ENCODE measurements at places on chromosomes 7 and 10.

GRCh38 chr10:34097682-34098081 is 717.4 kb downstream of the PARD3 start:
- no peak for DNase-seq

GRCh38 chr10:72080042-72080975 is 8.0 kb downstream of the SPOCK2 start:
- no peak for DNase-seq

GRCh38 chr7:28293527-28293835 is 112.9 kb upstream of the JAZF1 start:
- DNase-seq: no peak

- DNase-seq: no peak
Measured at GRCh38 chr10:66654861-66655260, 271.0 kb upstream of the LRRTM3 start.

- no peak for DNase-seq
Measured at GRCh38 chr10:126843299-126843934, 61.8 kb upstream of the DOCK1 start.

DNA sequence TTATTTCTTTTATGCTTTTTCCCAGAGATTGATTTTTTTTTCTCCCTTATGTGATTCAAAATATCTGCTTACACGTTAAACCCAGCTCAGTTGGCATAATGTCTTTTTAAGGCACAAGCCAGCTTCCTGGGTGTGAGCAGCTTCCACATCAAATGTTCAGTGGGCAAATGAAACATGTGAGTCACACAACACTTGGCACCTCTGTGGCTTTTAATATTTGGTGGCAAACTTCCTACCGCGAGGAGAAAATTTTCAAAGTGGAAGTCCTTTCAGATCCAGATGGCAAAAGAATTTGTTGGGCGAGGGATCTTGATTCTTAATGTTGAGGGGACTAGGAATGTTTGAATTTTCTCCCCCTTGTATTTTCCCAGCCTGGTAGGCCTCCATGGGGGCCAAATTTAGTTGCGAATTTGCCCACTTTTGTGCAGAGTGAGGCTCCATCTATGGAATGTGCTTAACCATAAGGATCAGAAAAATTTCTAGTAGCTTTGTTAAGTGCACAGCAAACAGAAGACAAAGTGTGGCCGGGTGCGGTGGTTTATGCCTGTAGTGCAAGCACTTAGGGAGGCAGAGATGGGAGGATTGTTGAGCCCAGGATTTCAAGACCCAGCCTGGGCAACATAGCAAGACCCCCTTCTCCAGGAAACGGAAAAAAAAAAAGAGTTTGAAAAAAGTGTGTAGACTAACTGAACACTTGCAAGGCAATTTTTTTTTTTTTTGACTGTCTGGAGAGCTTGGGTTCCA is 31.0 kb downstream of the CUX1 start:
- no peak for DNase-seq

- DNase-seq: no peak
Measured at GRCh38 chr7:98085674-98086073, 21.0 kb upstream of the LMTK2 start.

DNA sequence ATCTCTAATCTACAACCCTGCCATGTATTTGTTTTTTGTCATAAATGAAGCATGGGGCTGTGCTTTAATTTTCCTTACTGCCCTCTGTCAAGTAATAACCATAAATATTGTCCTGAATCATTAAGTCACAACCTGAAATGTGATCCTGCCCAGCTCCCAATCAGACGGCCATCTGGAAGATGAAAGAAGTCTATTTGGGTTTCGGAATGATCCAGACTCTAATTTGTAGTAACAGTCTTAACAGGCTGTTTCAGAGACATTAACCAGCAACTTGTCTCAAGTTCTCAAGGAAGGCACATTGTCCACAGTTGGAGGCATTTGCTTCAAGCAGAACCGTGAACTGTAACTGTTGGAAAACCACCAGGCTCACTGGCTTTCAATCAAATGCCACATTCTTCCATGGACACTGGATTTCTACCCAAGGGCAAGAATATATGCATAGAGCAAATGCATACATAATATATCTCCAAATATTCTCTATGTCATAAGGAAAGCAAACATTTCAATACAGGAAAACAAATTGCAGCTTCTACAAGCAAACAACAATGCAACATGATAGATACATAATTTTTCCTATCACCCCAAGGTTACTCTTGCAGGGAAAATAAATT is 405.2 kb upstream of the NPVF start:
- DNase-seq: no peak

- no peak for DNase-seq
Measured at GRCh38 chr10:60290558-60290957, 99.1 kb downstream of the ANK3 start.

GRCh38 chr7:5437348-5437892 is 13.8 kb upstream of the TNRC18 start:
- no peak for DNase-seq

- DNase-seq: no peak
Measured at GRCh38 chr10:119274519-119275045, 67.2 kb downstream of the GRK5 start.

GRCh38 chr10:93746844-93747284 is 10.9 kb upstream of the LGI1 start:
- DNase-seq: no peak

GRCh38 chr10:44387853-44388251 is 3.0 kb upstream of the CXCL12 start:
- DNase-seq: no peak

DNA sequence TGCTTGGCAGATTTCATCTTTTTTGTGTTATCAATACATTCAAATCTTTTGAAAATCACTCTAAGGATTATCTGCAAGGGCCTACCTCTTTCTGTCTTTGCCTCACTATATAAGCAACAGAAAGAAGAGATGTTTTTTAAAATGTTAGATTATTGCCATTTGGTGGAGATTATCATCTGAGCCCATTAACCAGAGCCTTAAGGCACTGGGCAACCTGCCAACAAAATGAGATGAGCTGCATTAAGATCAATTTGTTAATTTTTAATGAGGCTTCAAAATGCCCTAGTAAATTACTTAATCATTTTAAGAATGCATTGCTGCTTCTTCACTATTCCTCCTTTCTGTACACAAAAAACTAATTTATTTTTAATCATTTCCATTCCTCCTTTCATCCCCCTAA is 314.1 kb downstream of the SNX13 start:
- no peak for DNase-seq

- DNase-seq: no peak
Measured at GRCh38 chr7:26688936-26689506, 175.4 kb downstream of the SKAP2 start.

GRCh38 chr7:117975476-117975875 is 102.2 kb upstream of the CTTNBP2 start:
- no peak for DNase-seq

DNA sequence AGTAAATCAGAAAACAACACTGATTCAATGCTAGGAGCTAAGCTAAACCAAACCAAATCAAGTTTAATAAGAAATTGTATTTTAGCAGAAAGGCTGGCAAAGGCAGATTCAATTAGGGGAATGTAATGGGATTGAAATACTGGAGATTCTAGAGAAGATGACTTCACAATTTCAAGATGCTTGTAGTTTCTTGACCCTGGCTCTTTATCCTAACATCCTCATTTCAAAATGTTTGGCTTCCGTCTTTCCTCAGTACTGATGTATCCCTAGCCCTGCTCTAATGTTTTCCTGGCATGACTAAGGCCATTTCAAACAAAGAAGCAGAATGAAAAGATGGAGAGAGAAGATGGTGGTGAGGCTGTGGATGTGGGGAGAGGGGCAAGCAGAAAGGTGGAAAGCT is 2.7 kb upstream of the JCAD start:
- DNase-seq: no peak

- no peak for DNase-seq
Measured at GRCh38 chr7:45567713-45568112, 6.5 kb upstream of the ADCY1 start.

DNA sequence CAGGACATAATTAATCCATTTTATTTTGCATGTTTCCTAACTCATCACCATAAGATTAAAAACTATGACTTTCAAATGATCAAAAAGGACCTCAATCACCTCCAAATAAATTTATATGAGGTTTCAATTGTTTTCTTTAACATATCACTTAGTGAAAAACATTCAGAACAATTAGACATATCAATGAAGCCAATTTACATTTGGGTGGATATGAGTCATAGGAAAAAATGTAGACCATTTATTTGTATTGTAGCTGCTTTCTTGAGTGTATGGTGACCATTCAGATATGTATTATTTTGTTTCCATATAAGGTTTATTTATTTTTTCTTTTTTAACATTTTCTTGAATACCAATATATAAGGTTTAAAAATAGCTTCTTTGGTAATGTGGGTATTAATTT is 13.3 kb upstream of the EXOC6 start:
- DNase-seq: no peak

DNA sequence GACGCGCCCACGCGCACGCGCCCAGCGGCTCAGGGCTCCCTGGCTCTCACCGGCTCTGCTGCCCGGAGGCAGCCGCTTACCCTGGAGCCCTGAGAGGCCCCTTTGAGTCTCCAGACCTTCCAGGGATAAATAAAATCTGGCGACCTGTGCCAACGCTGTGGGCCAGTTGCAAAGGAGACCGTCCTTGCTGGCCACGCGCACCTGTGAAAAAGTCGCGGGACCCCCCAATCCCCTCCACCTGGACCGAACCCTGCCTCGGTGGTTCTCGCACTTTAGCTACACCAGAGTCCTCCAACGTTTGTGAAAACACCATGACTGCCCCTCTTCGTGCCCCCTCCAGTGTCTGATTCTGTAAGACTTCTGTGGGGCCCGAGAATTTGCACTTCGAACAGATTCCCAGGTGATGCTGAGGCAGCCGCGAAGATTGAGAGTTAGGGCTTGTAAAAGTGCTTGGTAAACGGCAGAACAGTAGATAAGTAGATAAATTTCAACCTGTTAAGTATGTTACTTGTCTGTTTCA is 102.4 kb upstream of the SVIL start:
- DNase-seq: no peak

DNA sequence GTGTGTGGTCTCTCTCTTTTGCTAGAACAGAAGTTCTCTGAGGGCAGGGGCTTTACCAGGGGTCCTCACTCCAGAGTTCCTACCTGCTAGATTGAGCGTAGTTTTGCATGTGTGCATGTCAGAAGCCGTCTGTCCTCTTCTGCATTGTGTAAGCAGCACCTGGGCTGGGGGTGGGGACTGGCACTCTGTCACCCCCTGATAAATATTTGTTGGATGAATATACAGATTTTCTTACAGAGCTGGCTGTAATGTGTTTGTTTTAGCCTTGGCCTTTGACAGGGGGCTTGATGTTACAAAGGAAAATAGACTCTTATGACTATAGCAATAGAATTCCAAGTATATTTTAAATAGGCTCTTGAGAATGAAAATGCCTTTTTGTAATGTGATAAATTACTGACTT is 46.6 kb downstream of the WDR37 start:
- no peak for DNase-seq

- DNase-seq: no peak
Measured at GRCh38 chr10:43461950-43462349, 25.0 kb downstream of the ZNF487 start.
